Stomach (tissue), 19 donors: ENCODE measurements at places on chromosomes 2 and 18. TPM values are rescaled to one million over a fixed set of nuclear protein-coding genes. Genes with fewer than 3 reads are reported as not detected.

- no peak for DNase-seq
These were observed 242.4 kb upstream of the ZNF521 start for GRCh38 chr18:25594351-25594750.

GRCh38 chr2:240532031-240532775 is 25.6 kb downstream of the ANKMY1 start:
- DNase-seq, result no peak

DNA sequence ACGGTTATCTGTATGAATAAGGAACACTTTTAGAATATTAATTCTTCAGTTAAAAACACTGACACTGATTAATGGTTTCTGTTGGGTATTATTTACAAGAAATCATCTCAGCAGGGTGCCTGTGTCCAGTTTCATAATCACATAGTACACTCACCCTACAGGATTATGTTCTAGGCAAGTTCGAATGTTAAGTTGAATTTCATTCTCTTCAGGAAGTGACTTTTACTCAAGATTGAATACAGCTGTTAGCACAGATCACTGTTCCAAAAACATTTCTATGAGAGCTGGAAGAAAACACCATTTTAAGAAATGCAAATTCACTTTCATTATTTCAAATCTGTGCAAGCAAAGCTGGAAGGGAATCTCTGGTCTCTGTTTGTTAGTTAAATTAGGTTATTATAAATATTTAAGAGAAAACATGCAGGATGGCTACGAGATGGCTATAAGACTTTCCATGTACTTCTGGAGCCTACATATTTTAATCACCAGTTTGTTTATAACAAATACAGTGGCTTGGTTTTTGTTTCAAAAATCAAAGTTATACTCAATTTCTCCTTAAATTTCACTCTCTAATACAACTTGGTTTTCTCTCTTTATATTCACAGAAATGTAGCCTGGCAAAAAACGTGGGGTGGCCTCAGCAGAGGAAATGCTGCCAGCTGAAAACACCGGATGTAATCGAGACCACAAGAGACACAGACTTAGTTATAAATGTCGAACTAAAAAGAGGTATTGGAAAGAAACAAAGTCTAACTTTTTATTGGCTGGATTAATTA is 65.8 kb downstream of the RBMS1 start:
- DNase-seq, result peak; percentile 73

DNA sequence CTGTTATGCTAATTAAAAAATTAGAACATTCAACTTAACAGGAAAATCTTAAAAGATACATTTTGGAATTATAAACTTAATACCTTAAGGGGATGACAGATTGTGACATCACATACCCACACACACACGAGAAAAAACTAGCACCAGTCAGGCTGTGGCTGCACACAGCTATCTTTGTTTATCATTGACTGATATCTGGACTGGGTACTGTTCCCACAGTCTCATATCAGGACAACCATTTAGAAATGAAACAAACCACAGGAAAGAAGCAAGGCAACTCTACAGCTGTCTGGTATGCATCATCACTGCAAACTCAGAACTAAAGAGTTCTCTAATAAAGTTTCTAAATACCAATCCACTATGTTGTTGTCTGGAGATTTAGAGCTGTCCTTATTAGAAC is 210.9 kb upstream of the SMAD7 start:
- DNase-seq, result no peak

- no peak for DNase-seq
These were observed 221.0 kb downstream of the ZNF407 start for GRCh38 chr18:74818516-74819175.

- DNase-seq, result no peak
These were observed 87.1 kb downstream of the MEP1B start for GRCh38 chr18:32276906-32277305.

- peak; percentile 83 for DNase-seq
These were observed 89.9 kb downstream of the RHOB start for GRCh38 chr2:20536619-20537422.

- DNase-seq, result no peak
These were observed 44.7 kb upstream of the HK2 start for GRCh38 chr2:74789271-74789670.

- peak; percentile 11 for DNase-seq
These were observed 852.1 kb downstream of the CPS1 start for GRCh38 chr2:211408483-211408891.

GRCh38 chr18:5439986-5440696 is 103.7 kb downstream of the EPB41L3 start:
- no peak for DNase-seq

DNA sequence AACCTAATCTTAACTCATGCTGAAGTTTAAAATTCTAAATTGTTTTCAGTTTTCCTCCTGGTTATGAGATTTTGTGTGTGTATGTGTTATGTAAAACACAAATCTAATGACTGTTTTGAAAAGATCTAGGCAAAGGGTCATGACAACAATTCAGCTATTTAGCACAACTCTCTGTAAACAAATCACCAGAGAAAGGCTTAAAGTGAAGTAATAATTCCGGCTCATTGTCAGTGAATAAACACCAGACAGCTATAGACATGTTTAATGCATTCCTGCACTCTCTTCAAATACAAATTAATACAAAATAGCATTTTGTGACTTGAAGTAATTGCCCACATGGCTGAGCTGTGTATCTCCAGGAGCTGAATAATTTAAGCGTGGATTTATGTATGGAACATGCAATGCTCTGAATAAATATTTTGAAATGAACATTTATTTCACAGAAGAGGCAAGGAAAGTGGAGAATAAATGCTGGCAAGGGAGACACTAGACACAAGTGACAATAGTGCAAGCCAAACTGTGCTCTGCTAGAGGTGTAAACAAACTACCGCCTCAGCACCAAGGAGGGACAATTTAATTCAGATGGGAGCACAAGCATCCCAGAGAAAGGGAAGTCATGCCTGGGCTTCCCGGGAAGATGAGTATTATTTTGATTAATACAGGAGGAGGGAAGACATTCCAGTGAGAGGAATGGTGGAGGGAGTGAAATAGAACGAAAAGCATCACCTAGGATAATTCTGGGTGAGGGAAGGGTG is 133.6 kb upstream of the XPO1 start:
- peak; percentile 20 for DNase-seq

POTEI gene
- 0.58 TPM for total RNA-seq

SCYGR4 gene
- not detected for total RNA-seq

SMCHD1 gene
- 377 TPM for total RNA-seq

CPS1 gene
- 1.8 TPM for total RNA-seq

CBLN2 gene
- total RNA-seq, result 3.8 TPM

FOXI3 gene
- not detected for total RNA-seq

SFTPB gene
- 0.14 TPM for total RNA-seq

GRB14 gene
- 3.9 TPM for total RNA-seq
